EL (cell line): ENCODE measurements at places on chromosomes 3 and 15.

- DNase-seq: peak; percentile 34
Measured at GRCh38 chr3:55891106-55891505, 404.0 kb upstream of the WNT5A start.

GRCh38 chr3:147269907-147270306, 136.4 kb downstream of the ZIC4 start:
- DNase-seq: no peak

- DNase-seq: no peak
Measured at GRCh38 chr15:90419206-90419605, 31.2 kb downstream of the IQGAP1 start.

DNA sequence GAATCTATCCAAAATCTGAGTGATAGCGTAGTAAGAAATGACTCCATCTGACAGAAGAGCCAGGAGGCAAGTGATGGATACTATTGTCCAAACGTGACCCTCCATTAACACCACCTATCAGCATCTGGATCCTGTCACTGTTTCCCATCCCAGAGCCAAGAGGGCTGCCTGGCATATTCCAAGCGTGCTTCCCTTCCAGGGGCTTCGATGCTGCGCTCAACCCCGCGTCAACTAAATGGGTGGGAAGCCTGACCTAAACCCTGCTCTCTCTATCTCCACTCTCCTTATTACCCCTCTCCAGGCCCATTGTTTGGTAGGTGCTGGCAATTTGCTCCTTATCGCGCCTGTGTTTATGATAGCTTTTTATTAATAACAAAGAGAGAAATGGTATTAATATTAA, 83.2 kb downstream of the NR2F2 start:
- DNase-seq: no peak

GRCh38 chr3:171470714-171471227, 10.6 kb upstream of the TNIK start:
- DNase-seq: no peak

DNA sequence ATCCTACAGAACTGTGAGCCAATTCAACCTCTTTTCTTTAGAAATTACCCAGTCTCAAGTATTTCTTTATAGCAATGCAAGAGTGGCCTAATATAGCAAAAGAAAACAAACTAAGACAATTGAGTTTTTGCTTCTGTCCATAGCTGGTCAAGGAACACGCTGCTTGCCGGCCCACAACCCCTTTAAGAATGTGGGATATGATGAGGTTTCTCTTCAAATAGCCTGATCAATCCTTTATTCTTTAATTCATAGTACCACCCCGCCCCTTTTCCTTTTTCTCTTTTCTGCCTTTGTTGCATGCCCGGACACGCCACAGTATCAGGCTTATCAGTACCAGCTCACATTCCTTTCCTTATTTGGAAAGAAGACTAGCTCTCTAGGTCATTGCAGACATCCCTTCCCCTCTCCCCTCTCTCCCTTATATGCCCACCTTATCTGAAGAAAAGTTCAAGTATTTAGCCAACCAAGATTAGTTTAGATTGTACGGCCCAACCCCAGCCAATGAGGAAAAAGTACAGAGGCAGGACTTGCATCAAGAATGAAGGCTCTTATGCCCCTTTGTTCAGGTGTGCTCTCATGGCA, 404.5 kb downstream of the OCA2 start:
- DNase-seq: no peak

DNA sequence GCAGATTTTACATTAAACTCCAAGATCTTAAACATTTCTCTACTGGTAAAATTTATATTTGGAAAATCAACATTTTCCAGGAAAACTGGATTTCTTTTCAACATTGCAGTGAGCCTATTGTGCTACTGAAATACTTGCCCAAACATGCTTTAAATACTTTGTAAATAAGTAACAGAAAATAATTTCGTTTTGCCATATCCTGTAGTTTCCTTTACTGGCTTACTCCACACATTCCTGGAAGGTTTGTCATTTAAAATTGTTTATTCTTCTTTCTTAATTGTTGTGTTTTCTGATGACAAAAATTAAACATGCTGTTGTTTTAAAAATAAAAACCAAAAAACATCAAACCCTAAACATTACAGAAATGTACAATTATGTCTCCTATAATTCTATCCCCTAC, 22.0 kb downstream of the ACAD11 start:
- DNase-seq: peak; percentile 62

GRCh38 chr15:39936187-39936586, 2.3 kb downstream of the EIF2AK4 start:
- DNase-seq: peak; percentile 74

- DNase-seq: peak; percentile 53
Measured at GRCh38 chr3:59052803-59053411, 3.1 kb upstream of the CFAP20DC start.

DNA sequence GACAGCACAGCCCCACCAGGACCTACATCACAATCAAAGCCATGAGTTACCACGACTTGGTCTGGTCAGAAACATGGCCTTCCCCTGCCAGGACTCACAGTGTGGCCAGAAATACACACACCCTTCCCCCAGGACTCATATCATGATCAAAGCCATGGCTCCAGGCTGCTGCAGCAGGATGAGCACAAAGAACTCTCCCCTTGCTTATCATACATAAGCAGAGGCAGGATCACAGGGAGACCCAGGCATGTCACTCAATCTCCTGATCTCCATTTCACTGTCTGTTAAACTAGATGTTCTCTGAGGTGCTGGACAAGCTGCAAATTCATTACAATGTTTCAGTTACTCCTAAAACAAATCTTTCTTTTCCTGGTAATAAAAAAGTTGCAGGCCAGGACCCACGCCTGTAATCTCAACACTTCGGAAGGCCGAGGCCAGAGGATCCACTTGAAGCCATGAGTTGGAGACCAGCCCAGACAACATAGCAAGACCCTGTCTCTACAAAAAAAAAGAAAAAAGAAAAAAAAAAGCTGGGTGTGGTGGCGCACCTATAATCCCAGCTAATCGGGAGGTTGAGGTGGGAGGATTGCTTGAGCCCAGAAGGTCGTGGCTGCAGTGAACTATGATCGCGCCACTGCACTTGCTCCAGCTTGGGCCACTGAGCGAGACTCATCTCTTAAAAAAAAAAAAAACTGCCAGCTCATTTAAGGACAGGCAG, 1.2 kb downstream of the PFKFB4 start:
- no peak for DNase-seq

- no peak for DNase-seq
Measured at GRCh38 chr3:988785-989184, 104.0 kb upstream of the CNTN6 start.

DNA sequence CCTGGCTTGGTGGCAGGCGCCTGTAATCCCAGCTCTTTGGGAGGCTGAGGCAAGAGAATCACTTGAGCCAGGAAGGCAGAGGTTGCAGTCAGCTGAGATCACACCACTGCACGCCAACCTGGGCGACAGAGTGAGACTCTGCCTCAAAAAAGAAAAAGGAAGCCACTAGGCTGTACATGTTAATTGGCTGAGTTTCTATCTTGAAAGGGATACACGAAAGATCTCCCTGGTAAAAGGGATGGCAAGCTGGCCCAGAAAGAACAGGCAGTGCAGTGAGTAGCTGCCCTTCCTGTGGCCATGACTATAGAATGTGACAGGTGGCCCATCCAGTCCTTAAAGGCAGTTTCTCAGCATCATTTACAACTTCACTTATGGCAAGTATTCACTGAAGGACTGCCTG, 12.3 kb downstream of the LRIG1 start:
- no peak for DNase-seq

DNA sequence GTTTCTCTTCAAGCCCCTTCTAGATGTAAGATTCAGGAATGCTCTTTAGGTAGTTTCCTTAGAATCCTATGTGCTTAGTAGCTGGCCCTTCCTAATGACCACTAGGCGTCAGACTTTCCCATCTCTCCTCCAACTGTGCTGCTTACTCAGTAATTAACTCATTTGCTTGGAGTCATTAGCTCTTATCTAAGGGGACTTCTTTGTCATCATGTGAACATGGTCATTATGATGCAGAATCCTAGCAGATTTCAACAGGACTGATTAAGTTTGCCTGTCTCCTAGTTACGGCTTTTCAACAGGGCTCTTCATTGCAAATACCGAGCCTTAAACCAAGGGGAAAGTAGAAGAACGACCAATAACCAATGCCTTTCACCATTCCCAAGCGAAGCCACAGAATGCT, 46.4 kb downstream of the GJD2 start:
- peak; percentile 54 for DNase-seq

DNA sequence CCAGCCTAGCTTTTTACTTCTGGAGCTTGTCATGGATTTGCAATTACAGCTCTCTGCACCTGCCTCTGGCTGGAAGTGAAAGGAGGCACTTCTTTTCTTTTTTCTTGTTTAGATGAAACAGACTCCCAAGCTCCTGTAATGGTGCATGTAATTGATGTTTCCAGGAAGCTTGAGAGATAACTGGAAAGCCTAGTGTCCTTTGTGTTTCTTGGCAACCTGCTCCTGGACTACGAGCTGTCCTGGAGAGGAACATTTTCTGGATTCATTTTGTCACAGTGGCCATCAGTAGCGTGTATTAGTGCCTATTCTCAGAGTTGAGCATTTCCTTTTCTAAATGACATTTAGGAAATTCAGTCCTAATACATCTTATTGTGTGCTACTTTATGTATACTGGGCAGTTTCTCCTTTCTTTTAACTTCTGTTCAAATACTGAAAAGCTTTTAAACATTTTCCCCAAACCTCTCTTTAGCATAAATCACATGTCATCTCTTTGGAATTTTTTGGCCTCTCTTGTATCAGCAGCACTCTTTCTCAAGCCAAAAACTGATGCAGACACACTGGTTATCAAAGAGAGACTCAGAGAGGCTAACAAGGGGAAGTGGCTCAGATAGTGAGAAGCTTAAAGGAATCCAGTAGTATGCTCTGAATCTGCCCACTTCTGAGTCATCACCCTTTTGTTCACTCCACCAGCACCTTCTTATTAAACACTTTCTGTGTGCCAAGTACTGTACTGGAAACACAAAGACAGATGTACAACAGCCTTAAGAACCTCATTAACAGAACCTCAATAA, 62.6 kb upstream of the SLC2A2 start:
- peak; percentile 93 for DNase-seq

DNA sequence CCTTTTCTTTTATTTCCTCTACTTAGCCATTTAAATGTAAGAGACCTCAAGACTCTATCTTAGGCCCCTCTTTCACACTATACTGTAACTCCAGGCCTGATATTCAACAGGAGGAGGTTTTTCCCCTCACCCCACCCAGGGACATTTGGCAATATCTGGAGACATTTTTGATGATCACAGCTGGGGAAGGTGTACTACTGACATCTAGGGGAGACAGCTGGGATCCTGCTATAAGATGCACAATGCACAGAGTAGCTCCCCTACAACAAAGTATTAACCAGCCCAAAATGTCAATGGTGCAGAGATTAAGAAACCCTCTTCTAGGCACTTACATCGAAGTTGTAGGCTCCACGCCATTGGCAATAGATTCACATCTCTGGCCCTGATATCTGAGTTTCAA, 517.5 kb upstream of the UBE2E2 start:
- peak; percentile 1 for DNase-seq

DNA sequence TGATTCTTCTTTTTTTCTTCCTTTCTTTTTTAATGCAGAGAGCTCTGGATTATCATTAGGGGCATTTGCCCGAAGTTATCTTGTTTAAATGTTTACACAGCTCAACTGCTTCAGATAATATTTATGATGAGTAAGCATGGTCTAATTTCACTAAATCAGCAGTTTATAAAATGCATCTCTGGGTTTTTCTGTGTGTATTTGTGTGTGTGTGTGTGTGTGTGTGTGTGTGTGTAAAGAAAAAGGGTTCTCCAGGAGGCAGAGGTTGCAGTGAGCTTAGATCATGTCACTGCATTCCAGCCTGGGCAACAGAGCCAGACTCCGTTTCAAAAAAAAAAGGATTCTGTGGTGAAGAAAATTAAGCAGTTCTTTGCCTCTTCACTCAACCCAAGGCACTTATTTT, 25.9 kb upstream of the TNFSF10 start:
- no peak for DNase-seq

GRCh38 chr3:115616461-115616860, 6.8 kb upstream of the GAP43 start:
- no peak for DNase-seq

DNA sequence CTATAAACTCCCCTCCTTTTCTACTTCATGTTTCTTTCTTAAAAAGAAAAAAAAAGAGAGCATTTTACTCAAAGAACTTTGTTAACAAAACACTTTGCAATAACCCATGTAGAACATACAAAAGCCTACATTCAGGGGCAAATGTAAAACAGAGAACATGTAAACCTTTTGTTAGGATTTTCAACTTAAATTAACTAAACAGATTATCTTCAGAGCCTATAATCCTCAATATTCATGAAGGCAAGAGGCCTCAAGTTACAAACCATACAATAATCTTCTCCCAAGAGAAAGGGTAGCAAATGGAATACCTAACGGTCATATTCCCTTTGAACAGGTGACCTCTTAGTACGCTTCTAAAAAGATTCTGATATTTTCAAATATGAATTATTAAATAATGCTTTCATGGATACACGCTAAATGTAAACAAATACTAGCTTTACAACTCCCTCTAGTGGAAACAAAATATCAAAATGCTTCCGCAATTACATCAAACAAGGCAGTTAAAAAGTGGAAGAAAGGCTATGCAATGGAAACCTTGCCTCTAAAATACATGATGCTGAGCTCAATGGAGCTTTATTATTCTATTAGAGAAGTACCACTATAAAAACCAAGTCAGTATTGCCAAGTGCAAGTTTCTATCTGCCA, 9.9 kb downstream of the CEP152 start:
- DNase-seq: peak; percentile 28

- DNase-seq: no peak
Measured at GRCh38 chr15:57149196-57149595, 227.1 kb upstream of the CGNL1 start.

DNA sequence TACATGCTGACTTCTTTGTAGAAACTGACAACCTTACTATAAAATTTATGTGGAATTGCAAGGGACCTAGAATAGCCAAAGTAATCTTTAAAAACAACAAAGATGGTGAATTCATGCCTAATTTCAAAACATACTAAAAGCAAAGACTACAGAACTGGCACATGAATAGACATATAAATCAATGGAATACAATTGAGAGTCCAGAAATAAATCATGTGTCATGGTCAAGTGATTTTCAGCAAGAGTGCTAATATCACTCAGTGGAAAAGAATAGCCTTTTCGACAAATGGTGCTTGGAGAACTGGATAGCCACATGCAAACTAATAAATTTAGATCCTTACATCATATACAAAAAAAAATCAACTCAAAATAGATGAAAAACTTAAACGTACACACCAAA, 8.7 kb downstream of the IMPG2 start:
- no peak for DNase-seq

DNA sequence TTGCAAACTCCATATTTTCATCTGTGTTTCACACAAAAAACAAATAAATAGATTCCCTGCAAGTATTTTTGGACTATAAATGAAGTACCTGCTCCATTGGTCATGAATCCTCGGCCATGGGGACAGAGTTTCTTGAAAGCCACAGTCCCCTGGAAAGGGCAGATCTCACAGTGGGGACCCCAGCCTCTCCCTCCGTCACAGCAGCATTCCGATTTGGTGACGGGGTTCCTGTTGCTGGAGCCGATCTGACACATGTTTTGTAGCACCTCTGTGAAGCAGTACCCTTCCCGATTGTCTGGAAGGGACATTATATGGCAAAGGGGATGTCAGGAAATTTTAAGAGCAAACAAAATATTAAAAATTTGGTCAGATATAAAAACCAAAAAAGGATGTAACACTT, 96.2 kb downstream of the DUT start:
- DNase-seq: peak; percentile 61
